ENCODE measurements at places on chromosomes 11 and 22.

DNA sequence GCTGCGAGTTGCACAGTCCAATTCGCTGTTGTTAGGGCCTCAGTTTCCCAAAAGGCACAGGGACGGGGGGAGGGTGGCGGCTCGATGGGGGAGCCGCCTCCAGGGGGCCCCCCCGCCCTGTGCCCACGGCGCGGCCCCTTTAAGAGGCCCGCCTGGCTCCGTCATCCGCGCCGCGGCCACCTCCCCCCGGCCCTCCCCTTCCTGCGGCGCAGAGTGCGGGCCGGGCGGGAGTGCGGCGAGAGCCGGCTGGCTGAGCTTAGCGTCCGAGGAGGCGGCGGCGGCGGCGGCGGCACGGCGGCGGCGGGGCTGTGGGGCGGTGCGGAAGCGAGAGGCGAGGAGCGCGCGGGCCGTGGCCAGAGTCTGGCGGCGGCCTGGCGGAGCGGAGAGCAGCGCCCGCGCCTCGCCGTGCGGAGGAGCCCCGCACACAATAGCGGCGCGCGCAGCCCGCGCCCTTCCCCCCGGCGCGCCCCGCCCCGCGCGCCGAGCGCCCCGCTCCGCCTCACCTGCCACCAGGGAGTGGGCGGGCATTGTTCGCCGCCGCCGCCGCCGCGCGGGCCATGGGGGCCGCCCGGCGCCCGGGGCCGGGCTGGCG is at the start of gene BCR:
TSS of gene BCR (plus strand) at position 209 of the 592 bp plus-strand sequence. CDS start 452 bp downstream, outside the sequence.
- DNase-seq, result peak; percentile 41

DNA sequence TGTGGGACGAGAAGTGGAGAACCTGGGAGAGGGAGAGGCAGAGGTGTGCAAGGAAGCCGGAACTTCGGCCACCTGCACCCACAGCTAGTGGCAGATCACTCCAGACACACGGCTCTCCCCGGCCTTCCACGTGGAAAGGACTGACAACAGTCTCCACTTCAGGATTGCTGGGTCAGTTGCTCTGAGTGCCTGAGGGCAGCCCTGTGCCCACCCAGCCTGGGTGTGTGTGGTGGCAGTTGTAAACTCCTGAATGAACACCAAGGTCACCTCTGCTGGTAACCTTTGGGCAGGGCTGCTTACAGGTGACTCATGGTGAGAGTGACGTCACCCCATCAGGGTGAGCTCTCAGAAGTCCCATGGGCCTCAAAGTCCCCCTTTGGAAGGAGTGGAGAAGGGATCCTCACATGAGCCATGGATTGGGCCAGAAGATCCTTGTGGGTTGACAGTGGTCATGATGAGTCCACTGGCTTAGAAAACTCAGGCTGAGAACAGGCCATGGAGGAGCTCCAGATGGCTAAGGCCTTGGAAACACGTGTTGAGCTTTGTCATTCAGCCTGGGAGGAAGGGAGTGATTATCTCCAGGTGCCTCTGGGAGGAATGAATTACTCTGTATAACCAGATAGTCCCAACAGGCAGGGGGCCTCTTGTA is 71.3 kb downstream of the BCR start:
- no peak for DNase-seq

DNA sequence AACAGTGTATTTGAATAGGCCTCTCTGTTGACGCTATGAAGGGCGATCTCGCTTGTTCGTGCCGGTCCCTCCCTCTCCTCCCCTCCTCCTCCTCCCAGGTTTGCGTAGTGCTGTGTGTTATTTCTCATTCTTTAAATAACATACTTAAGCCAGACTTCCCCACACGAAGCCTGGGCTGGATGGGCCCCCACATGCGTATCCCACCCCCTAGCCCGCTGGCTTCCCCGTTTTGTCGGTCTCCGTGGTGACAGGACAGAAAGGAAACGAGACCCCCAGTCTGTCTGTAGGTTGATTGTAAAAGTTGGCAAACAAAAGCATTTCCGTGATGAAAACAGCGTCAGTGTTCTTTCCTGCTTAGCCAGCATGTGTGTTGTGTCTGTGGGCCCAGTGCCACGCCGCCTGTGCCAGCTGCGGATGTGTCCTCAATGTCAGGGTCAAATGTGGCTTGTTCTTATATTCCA is 27.3 kb downstream of the FAM118A start:
- DNase-seq, result no peak

- DNase-seq, result no peak
Observed at GRCh38 chr11:70192666-70193410, 10.3 kb upstream of the FADD start.

DNA sequence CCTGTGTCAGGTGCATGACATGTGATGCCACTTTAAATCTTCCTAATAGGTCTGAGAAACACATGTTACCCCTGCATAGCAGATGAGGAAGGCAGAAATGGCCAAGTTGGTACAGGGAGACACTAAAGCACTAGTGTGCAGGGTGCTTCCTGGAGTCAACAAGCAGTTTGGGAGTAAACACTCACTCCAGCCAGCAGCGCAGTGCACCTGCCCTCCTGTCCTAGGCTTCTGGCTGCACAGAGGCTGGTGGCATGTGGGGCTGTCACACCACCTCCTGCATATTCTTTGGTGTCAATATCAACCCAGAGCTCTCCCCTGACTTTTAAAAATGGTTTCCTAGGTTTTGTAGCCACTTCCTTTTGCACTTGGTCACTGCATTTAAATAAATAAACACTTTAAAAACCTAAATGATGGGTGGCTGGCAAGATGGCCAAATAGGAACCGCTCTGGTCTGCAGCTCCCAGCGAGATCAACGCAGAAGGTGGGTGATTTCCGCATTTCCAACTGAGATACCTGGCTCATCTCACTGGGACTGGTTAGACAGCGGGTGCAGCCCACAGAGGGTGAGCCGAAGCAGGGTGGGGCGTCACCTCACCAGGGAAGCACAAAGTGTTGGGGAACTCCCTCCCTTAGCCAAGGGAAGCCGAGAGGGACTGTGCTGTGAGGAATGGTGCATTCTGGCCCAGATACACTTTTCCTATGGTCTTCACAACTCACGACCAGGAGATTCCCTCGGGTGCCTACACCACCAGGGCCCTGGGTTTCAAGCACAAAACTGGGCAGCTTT is 33.5 kb downstream of the GAB4 start:
- DNase-seq, result no peak

GRCh38 chr11:10750838-10751580 is at the start of gene CTR9:
CTR9 (plus strand) TSS chr11:10751246; CDS start chr11:10751413, 167 bp downstream.
- DNase-seq, result peak; percentile 90

GRCh38 chr11:110762590-110762989 is 50.4 kb upstream of the ARHGAP20 start:
- no peak for DNase-seq

DNA sequence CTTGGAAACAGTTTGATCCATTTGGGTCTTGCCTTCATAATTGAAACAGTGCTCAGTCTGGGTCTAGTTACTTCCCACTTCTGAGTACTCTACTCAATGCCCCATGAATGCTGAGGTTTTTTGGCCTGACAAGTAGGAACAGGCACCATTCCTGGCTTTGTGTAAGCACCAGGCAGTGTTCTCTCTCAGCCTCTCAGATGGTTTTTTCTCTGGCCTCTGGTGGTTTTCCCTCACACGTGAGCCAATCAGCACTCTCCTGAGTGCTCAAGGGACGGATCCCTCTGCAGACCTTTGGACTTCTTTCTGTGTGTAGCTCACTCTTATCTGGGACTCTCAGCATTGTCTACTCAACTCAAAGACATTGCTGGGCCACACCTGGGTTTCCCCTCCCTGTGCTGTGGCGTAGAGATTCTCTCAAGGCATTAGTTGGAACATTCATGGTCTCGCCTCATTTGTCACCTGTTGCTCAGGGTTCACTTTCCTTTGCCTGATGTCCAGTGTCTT is 21.3 kb downstream of the SIK2 start:
- DNase-seq, result no peak

DNA sequence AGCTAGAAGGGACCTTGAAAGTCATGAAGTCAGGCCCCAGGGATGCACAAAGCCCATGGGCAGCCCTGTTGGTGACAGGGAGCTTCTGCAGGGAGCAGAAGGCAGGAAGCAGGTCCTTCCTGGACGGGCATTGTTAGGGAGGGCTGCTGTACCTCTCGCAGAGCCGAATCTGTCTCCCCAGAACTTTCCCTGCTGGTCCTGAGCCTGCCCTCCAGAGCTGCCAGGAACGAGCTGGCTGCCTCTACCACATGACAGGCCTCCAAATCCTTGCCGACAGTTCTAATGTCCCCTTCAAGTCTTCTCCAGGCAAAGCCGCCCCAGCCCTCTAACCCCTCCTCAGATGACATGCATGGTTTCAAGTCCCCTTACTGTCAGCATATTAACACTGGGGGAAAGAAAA is 20.1 kb downstream of the SYT7 start:
- DNase-seq, result no peak
